ENCODE measurements at places on chromosomes 7 and 10.

DNA sequence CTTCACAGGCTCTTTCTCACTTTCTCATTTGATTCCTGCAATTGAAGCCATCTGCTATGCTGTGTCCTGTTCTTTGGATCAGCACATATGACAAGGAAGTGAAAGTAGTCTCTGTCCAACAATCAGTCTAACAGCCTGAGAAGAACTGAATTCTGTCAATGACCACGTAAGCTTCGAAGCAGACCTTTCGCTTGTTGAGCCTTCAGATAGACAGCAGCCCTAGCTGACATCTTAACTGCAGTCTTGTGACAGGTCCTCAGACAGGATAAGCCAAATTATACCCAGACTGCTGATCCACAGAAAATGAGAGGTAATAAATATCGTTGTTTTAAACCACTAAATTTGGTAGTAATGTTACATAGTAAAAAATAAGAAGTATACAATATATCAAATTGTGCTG is 691.0 kb upstream of the LRRTM3 start:
- DNase-seq = no peak

DNA sequence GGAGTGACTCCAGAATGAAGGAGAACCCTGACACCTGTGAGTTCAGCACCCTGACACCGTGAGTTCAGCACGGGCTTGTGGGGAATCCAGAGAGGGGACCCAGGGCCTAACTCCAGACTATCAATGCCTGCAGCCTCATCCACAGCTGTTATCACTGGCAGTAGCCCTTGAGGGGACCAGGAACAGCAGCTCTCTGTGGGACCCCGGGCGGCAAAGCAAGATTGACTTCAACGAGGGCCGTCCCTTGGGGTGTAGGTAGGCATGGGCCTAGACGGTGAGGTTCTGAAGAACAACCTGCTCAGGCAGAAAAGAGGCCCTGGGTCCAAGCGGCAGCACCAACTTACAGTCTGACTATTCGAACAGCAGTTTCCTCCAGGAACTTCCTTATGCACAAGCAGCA is 8.9 kb downstream of the GRID1 start:
- DNase-seq = no peak

DNA sequence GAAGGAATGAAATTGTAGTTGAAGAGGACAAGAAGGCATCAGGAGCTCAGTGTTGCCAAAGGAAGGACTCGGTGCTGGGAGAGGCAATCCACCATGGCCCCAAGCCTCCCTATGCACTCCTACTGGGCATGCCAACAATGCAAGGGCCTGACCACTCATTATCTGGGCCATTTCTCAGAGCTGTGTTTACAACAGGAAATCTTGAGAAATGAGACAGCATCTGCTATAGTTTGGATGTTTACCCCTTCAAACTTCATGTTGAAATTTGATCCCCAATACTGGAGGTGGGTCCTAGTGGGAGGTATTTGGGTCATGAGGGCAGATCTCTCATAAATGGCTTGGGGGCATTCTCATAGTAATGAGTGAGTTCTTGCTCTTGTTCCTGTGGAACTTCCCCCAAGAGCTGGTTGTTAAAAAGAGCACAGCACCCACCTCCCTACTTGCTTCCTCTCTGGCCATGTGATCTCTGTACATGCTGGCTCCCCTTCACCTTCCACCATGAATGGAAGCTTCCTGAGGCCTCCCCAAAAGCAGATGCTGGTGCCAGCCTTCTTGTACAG is 50.8 kb upstream of the AOAH start:
- DNase-seq = no peak

DNA sequence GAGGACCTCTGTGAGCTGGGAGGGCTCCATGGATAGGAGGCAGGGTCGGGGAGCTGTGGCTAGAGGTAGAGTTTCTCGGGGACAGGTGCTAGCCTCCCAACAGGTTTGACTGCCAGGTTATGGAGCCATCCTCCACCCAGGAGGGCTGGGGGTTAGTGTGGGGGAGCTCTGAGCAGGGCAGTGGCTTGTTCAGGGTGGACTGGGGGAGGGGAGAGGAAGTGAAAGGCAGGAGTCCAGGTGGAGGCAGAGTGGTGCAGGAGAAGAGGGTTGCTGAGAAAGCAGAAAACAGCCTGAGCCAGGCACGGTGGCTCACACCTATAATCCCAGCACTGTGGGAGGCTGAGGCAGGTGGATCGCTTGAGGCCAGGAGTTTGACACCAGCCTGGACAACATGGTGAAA is 40.5 kb upstream of the HSPB1 start:
- no peak for DNase-seq

All from CD4-positive, alpha-beta memory T cell (primary cell).